ENCODE measurements at places on chromosomes 4 and X.

DNA sequence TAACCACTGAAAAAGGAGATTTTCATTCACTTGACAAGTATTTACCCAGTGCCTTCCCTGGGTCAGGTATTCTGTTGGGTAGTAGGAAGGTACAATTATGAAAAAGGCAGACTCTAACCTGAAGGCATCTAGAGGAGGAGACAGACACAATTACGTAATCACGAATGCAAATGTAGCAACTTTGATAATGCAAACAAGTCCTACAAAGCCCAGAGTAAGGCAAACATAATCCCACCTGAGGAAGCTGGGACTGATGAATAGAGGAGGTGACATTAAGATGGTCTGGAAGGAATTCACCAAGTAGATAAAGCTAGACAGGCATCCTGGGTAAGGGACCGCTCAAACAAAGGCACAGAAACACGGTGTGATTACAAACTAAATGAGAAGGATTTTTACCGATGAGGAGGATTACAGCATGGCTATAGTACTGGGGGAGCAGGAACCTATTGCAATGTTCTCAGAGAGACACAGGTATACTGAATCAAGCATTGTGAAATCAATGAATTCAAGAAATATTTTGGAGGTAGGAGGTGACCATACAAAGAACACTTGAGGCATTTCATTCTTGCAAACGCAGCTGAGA is 37.1 kb downstream of the TMEM150C start:
- no peak for DNase-seq

- DNase-seq = no peak
Measured at GRCh38 chrX:128805236-128805635, 718.1 kb downstream of the SMARCA1 start.

DNA sequence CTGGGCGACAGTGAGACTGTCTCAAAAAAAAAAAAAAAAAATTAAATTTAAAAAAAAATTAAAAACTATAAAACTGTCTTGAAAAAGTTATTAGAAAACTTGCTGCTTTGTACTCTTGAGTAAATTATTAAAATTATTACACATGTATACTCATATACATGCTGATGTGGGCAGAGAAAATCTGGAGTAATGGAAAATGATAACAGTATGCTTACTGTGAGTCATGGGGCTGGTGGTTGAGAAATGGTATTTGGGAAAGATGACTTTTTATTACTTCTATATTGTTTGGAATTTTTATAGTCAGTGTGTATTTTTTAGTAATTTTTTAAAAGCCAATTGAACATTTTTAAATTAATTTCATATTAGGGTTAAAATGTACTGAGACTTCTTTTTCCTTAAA is 7.5 kb downstream of the YY2 start:
- no peak for DNase-seq

DNA sequence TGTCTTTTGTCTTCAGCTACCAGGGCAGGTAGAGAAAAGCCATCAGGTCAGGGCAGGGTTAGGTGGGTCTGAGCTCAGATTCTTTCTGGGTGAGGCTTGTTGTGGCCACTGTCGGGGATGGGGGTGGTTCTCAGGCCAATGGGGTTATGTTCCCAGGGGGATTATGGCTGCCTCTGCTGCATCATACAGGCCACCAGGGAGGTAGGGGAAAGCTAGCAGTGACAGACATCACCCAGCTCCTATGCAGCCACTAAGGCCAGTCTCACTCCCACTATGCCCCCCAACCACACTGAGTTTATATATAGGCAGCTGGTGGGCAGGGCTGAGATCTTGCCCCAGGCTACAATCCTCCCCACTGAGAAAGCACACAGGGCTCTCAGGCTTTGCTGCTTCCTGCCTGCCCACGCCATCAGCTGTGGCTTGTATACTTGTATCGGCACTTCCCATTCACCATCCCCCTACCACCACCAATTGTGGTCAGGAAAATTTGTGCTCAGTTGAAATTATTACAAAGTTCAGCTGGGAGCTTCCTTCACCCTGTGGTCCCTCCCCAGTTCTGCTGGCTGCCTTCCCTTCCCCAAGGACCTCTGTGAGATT is 72.6 kb upstream of the PTPN13 start:
- no peak for DNase-seq

GRCh38 chr4:112818594-112818965 is 181.6 kb downstream of the LARP7 start:
- no peak for DNase-seq

DNA sequence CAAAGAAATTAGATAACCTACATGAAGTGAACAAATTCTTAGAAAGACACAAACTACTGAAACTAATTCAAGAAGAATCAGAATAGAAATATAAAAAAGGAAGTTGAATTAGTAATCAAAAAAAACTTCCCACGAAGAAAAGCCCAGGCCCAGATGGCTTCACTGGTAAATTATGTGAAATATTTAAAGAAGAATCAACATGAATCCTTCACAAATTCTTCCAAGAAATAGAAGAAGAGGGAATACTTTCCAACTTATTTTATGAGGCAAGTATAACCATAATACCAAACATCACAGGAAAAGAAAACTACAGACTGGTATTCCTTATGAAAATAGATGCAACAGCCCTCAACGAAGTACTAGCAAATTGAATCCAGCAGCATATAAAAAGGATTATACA is 30.7 kb downstream of the MOSPD2 start:
- no peak for DNase-seq

- no peak for DNase-seq
Measured at GRCh38 chrX:51163730-51164129, 168.9 kb upstream of the NUDT10 start.

GRCh38 chrX:1750267-1750666 is 135.4 kb downstream of the ASMT start:
- DNase-seq = no peak

- no peak for DNase-seq
Measured at GRCh38 chrX:16205840-16206239, 38.6 kb downstream of the MAGEB17 start.

DNA sequence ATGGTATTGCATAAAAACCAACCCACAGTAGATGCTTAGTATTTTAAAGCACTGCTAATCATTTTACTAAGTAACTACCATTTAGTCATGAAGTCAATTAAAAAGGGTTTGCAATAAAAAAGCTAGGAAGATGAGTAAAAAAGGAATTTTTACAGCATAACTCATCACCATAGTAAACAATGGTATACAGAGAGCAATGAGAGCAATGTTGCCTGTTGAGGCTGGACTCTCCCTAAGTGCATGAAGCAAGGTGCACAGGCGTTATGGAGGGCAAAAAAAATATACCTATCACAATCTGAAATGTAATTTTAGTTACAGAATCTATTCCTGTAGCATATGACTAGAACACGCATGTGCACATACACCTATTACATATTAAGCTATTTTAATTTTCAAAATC is 129.6 kb upstream of the BMP3 start:
- DNase-seq = no peak

- no peak for DNase-seq
Measured at GRCh38 chr4:102411408-102411807, 66.1 kb upstream of the SLC39A8 start.

DNA sequence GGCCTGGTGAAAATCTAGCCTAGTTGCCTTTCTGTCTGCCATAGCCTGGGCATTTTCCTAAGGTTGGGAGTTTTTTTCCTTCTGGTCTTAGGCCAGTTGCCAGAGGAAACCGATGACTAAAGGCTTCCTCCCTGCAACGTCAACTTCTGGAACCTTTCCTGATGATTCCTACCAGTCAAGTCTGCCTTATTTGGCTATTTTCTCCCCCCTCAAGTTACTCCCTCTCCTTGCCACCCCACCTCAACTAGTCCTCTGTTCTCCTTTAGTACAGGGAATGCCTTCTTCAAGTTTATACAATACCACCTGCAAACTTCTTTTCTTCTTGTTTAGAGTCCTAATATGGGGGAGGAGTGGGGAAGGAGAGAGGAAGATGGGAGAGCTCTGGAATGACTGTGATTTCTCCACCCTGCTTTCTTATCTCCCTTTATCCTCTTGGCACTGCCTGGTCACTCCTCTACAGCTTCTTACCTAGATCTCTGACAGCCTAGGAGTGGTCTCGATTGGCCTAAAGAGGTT is 10.6 kb downstream of the MSN start:
- no peak for DNase-seq

DNA sequence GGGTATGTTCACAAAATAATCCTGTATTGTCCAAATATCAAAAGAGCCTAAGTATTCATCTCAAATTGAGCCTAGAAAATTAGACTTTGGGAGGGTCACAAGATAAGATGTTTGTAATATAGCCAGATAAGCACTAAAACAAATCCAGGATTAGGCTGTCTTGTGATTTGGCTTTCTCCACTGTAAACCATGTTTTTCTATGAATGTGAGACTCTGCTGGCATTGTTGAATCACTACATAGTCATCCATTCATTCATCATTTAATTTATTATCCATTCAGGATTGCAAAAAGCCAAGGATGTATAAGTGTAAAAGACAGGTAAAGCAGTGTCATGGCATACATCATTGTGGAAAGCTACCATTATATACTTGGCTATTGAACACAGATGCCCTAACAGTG is 148.0 kb downstream of the GRID2 start:
- DNase-seq = no peak

Data from NK-92 treated with Interleukin-12 subunit alpha and Interleukin-12 subunit beta, amount 100 ng/mL, for 24 hours (cell line).